ENCODE measurements at places on chromosomes 11 and 22.

GRCh38 chr11:122162095-122162494 is 46.1 kb upstream of the BLID start:
- DNase-seq, result no peak

DNA sequence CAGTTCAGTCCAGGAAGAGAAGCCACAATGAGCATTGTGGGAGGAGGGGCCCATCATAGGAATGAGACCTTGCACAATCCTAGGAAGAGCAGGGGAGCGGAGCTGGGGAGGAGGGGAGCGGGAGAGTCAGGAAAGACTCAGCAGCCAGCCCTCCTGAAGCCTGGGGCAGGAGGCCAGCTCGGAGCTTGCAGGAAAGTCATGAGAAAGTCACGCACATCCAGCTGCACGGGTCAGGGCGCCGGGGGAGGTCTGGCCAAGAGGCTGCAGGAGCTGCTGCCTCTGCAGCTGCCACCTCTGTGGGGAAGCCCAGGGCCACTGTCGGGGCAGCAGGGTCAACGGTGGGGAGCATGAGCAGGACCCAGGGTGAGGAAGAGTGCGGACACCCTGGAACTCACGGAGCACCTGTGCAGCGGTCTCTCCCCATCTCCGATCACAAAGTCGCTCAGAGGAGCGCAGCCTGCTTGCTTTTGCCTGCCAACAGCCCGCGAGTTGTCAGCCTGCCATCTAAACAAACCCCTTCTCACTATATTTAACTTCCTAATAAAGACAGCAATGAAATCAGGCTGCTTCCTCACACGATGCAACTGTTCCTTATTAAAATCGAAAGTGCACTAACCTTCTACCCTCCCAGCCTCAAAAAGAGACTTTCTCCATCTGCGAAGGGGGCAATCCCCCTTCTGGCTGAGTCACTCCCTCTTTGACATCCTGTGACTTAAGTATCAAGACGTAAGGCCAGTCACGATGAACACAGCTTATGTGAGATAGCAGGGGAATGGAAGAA is 52.9 kb upstream of the RTL6 start:
- DNase-seq, result no peak

GRCh38 chr11:16357775-16358174 is 1.4 kb upstream of the SOX6 start:
- no peak for DNase-seq

DNA sequence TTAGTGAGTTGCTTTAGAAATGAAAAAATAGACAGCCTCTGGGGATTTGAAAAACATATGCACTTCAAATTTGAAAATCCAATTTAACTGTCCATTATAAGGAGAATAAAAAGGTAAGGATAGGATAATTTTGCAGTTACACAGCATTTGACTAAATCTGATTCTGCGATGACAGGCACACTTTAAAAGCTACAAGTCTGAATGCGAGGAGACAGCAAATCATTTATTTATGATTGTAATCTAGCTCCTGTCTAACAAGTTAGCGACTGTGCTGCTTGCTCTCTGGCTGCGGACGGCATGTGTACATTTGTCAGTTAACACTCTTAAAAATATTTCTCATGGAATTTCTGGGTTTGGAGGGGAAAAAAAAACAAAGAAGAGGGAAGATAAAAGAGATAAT is 514.8 kb downstream of the MN1 start:
- DNase-seq, result no peak

DNA sequence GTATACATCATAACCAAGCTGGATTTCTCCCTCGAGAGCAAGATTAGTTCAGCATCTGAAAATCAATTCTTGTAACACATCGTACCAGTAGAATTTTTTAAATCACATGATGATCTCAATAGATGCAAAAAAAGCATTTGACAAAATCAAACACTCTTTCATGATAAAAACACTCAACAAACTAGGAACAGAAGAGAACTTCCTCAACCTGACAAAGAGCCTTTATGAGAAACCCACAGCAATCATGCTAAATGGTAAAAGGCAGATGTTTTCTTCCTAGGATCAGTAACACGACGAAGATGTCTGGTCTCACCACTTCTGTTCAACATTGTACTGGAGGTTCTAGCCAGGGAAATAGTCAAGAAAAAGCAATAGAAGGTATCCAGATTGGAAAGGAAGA is 34.1 kb upstream of the TMPRSS4 start:
- no peak for DNase-seq

DNA sequence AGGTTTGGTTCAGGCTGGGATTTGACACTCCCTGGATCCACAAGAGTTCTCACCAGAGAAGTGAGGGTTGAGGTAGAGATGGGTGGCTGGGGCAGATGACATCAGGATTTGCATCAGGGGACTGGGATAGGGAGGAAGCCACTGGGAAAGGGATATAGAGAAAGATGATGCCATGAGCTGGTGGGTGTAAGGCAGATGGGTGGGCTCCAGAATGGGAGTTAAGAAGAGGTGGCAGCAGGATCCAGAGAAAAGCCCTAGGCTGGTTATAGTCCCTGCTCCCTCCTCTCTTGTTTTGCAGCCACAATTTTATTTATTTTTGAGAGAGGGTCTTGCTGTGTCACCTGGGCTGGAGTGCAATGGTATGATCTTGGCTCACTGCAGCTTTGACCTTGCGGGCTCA is 1.8 kb upstream of the C1QTNF4 start:
- DNase-seq, result no peak

DNA sequence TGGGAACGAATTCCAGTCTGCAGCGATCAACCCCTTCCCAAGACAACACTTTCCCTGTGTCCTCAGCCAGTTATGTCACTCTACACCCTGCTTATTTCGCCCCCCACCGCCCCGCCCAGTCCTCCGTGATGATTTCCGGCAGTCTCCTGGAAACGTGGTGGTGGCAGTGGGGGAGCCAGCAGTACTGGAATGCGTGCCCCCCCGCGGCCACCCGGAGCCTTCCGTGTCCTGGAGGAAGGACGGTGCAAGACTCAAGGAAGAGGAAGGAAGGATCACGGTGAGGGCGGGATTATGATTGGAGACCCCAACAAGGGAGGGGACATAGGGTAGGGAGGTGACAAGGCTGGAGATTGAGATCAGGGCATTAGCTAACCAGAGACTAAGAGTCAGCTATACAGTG is 4.1 kb downstream of the ROBO3 start:
- no peak for DNase-seq

- DNase-seq, result no peak
Measured at GRCh38 chr11:69431893-69432738, 49.3 kb upstream of the LINC01488 start.

GRCh38 chr11:73353422-73353821 is 22.8 kb upstream of the RELT start:
- no peak for DNase-seq
